CD4-positive, alpha-beta memory T cell (primary cell): ENCODE measurements at places on chromosomes 3 and 15.
A peak's percentile ranks its signal among the peaks of the same experiment; 100 is the strongest.

GRCh38 chr3:101142160-101142559 is 148.9 kb upstream of the ABI3BP start:
- no peak for DNase-seq

- DNase-seq, result no peak
Measured at GRCh38 chr3:197088370-197088769, 58.8 kb upstream of the MELTF start.

- DNase-seq, result no peak
Measured at GRCh38 chr3:168877899-168878298, 782.2 kb upstream of the GOLIM4 start.

GRCh38 chr15:70252056-70252950 is 154.6 kb upstream of the TLE3 start:
- no peak for DNase-seq

DNA sequence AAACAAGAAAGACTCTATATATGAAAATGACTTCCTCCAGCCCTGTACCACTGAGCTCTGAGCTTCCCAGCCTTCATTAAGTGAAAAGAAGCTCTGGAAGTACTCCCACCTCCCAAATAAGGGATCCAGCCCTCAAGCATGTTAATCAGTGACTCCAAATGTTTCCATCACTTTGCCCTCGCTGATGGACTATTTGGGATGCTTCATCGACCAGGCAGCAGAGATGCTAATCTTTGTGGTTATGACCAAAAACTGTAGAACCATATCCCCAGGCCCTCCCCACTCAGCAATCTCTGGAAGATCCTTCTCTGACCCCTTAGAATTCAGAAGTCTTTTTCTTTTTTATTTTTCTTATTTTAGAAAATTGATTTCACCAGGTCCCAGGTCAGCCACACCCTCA is 2.3 kb upstream of the CTDSPL start:
- no peak for DNase-seq

DNA sequence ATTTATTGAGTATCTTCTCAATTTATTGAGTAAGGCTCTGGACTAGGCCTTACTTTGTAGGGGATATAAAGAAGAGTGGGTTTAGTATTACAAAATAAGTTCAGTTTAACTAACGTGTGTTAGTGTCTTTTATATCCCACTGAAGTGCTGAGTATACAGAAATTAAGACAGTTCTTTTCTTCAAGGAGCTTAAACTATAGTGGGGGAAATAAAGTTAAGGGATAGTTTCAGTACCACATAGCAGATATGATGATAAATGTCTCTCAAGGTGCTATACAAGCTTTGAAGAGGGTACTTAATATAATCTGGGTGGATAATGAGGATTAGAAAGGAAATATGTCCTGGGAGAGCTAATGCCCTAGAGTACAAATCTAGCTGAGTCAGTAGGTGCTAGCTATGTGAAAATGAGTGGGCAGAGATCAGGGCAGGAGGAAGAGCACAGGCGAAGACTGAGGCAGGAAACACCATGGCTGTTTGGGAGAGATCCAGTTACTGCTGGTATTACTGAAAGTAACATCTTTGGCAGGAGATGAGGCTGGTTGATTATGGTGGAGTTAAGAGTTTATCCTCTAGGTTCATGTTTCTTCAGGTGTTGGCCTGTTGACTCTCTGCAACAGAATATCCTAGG is 46.0 kb downstream of the TEX9 start:
- no peak for DNase-seq

GRCh38 chr3:60365360-60365759 is 885.9 kb downstream of the FHIT start:
- DNase-seq, result no peak

- DNase-seq, result no peak
Measured at GRCh38 chr3:149781741-149782140, 10.6 kb downstream of the ANKUB1 start.

GRCh38 chr3:134406331-134407238 is 32.3 kb upstream of the AMOTL2 start:
- DNase-seq, result no peak

- DNase-seq, result no peak
Measured at GRCh38 chr3:25090698-25091453, 337.2 kb upstream of the RARB start.

GRCh38 chr15:39581793-39582285 is 960 bp downstream of the THBS1 start:
- DNase-seq, result no peak

GRCh38 chr3:120399372-120399771 is 50.2 kb upstream of the LRRC58 start:
- no peak for DNase-seq

DNA sequence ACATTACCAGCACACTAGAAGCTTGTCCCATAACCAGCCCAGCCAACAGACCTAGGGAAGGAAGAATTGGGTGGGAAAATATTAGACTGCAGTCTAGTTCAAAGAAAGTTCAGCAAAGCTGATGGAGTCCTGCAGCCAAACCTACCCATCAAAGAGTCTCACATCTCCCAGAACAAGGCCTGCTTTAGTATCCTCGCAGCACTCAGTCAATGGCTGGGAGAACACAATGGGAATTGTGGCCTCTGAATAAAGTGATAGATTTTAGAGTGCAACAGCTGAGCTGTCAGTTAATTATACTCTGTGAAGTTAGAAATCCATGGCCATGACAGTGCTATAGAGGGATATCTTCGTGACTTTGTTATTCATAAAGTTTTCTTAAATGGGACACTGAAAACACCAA is 207.2 kb upstream of the NAALADL2 start:
- no peak for DNase-seq

- DNase-seq, result no peak
Measured at GRCh38 chr3:126927846-126928245, 55.1 kb upstream of the PLXNA1 start.

- no peak for DNase-seq
Measured at GRCh38 chr3:170689296-170689829, 103.5 kb upstream of the SLC7A14 start.

DNA sequence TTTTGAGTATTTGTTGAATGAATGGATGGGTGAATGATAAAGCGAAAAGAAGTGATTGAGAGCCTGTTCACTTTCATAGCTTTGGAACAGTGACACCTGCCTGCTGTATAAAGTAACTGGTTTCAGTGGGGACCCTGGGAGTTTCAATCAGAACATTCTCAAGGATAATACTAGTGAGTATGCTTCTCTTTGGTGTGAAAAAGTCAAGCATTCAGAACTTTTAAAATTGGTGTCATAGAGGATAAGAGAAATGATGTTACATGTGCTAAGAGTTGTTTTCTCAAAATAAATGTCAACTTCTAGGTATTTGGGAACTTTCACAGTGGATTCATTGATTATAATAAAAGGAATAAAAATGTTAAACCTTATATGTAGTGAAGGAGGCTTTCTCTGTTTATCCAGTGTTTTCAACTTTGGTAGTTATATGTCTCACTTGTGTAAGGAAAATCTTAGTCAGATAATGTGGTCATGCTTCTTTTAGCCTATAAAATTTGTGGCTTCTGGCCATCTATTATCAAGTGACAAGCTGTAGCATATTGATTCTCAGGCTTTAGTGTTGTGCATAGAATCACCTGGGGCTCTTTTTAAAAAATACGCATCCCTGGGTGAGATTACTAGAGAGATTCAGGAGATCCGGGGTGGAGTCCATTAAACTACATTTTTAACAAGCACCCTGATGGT is 11.9 kb downstream of the LRCH3 start:
- peak; percentile 6 for DNase-seq

- no peak for DNase-seq
Measured at GRCh38 chr3:33430571-33430970, 9.6 kb downstream of the UBP1 start.

GRCh38 chr15:95302809-95303208 is 1027.7 kb upstream of the NR2F2 start:
- DNase-seq, result no peak

DNA sequence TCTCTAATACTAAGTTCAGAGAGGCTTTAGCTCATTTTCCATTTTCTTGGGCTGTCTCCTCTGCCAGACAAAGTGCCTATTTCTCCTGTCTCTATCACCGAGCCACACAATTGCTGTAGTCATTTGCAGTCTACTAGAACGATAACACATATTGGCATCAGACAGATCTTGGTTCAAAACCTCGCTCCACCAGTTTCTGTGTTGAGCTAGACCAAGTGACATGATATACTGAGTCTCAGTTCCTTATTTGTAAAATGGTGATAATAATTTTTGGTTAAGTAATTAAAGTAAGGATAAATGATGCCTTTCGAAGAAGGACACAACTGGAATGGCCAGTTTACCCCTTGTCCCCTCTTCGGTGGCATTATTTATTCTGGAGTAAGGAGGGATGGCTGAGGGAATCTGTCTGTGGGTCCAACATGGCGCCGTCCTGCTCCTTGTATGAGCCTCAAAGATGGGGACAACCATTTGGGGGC is 398 bp upstream of the RAB7A start:
- no peak for DNase-seq

DNA sequence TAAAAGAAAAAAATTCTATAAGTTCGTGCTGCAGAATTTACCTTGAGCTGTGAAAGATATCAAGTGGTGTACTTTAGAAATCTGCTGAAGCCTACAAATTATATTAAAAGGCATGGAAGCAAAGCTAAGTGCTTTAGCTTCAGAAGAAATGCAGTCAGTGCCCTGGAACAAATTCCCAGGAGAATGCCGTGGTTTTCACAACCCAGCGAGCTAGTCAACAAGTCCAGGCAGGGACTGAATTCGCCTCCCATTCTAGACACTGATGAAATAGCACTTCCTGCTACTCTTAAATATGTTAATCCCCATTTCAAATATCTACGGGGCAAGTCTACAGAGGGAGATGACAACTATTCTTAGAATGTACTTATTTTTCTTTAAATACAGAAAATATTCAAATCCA is 326.4 kb upstream of the IGF1R start:
- DNase-seq, result no peak

DNA sequence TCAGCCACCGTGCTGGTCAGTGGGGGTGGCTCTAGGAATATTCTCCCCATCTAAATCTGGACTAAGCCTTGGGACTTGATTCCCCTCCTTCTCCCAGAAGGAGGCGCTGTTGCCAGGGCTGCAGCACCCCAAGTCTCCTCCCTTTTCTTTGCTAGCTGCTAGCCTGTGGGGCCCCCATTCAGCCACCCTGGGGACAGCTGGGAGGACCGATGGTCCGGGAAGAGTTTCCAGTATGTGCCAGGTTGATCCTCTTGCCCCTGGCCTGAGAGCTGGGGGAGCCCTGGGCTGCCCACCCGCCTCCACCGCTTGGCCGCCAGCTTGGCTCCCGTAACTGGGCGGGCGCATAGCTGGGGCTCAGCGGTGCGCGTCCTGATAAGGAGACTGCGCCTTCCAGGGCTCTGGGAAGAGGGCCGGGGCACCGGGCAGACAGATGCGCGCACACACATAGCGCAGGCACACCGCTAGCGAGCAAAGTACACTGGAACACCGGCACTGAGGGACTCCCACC is 4.2 kb downstream of the SMAD6 start:
- DNase-seq, result no peak

DNA sequence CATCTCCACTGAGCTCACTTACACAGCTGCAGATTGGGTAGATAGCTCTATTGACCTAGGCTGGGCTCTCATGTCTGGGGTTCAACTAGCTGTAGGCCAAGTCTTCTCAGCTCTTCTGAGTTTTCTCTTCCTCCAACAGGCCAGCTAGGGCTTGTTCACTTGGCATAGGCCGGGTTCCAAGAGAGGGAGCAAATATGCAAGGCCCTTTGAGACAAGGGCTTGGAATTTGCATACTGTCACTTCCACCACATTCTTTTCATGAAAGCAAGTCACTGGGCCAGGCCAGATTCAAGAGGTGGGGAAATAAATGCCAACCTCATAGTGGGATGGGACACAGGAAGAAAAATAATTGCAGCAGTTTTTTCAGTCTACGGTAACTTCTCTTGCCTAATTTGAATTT is 25.2 kb downstream of the PIGB start:
- no peak for DNase-seq

- DNase-seq, result no peak
Measured at GRCh38 chr3:189383630-189384029, 211.9 kb downstream of the TPRG1 start.

GRCh38 chr15:90388462-90389380 is 679 bp downstream of the IQGAP1 start:
- DNase-seq, result peak; percentile 56

GRCh38 chr3:43291546-43291945 is 5.2 kb downstream of the SNRK start:
- DNase-seq, result no peak

GRCh38 chr3:58202917-58203360 is 7.8 kb downstream of the DNASE1L3 start:
- DNase-seq, result no peak

DNA sequence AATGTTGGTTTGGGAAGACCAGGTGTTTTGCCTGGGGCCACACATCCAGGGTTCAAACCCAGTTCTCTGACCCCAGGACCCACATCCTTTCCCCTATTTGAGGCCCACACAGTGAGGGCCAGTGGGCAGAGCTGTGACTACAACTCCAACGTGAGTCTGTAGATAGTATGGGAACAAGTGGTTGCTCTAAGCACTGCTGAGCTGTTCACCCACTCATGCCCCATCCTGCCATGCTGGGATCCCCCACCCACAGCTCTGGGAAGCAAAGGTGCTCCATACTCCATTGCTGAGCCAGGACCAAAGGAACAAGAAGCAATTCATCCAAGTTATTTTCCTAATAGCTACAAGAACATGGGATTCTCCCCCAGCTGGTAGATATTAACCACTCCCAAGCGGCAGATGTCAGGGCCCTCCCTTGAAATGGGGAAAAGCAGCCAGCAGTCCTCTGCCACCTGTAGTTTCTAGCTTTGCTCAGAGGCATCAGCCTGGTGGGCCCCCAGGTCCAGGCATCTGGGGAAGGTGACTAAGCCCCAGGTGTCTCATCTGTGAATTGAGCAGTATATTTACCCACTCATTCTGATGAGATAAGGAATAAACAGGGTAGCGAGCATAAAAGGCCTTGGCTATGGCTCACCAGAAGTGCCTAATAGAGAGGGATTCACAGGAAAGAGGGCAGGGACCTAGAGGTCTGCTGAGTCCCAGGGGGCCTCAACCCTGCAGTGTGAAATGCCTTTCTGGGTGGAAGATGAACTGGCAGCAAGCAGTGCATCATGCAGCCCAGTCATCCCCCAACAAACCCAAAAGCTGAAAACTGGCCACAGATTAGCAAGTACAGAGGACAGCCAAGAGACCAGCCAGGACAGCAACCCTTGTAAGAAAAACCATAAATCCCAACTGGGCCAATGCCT is 33.4 kb downstream of the POC1A start:
- no peak for DNase-seq

DNA sequence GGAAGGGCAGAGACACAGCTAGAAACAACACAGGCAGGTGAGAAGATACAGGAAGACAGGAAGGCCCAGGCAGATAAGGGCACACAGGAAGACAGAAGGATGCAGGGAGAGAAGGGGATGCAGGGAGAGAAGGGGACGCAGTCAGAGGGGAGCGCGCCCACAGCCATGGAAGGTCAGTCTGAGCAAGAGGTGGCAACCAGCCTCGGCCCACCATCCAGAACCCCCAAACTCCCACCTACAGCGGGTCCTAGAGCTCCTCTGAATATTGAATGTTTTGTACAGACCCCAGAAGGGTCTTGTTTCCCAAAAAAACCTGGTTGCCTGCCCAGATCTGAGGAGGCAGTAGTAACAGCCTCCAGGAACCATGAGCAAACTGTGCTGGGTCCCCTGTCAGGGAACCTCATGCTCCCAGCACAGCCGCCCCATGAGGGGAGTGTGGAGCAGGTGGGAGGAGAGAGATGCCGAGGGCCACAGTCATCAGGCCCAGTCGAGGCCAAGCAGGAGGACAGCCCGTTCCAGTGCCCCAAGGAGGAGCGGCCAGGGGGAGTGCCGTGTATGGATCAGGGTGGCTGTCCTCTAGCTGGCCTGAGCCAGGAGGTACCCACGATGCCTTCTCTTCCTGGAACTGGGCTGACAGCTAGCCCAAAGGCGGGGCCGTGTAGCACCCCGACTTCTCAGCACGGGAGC is 27.6 kb upstream of the SLC28A1 start:
- no peak for DNase-seq
